ENCODE measurements at places on chromosomes 1 and 21.

GRCh38 chr1:103111926-103112325, 3.6 kb upstream of the COL11A1 start:
- no peak for DNase-seq

GRCh38 chr1:69861641-69862040, 293.9 kb downstream of the LRRC7 start:
- no peak for DNase-seq

GRCh38 chr1:175494011-175494554, 249.3 kb downstream of the TNR start:
- DNase-seq: no peak

DNA sequence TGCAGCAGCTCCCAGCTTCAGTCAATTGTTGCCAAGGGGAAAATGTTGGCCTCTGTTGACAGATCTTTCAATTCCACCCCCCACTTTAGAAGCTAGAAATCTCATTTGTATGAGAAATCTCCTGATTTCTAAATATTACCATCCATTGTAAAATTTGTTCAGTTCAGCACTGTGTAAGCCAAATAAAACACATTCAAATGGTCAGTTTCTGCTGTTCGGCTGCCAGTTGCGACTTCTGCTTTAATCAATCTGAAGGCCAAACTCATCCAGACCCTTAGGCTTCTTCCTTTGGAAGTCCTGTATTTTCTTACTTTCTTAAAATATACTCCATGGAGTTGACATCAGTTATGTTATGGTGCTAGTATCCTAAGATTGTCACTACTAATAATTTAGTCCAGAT, 281.2 kb upstream of the ZRANB2 start:
- no peak for DNase-seq

DNA sequence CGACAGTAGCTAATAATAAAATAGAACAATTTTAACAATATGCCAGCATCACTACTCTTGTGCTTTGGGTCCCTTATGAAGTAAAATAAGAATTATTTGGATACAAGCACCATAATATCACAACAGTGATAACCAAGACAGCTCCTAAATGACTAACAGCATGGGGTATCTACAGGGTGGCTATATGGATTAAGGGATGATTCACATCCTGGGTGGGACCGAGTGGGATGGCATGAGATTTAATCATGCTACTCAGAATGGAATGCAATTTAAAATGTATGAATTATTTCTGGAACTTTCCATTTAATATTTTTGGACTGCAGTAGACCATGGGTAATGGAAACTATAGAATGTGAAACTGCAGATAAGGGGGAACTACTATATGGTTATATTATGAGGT, 28.1 kb upstream of the B3GALNT2 start:
- no peak for DNase-seq

DNA sequence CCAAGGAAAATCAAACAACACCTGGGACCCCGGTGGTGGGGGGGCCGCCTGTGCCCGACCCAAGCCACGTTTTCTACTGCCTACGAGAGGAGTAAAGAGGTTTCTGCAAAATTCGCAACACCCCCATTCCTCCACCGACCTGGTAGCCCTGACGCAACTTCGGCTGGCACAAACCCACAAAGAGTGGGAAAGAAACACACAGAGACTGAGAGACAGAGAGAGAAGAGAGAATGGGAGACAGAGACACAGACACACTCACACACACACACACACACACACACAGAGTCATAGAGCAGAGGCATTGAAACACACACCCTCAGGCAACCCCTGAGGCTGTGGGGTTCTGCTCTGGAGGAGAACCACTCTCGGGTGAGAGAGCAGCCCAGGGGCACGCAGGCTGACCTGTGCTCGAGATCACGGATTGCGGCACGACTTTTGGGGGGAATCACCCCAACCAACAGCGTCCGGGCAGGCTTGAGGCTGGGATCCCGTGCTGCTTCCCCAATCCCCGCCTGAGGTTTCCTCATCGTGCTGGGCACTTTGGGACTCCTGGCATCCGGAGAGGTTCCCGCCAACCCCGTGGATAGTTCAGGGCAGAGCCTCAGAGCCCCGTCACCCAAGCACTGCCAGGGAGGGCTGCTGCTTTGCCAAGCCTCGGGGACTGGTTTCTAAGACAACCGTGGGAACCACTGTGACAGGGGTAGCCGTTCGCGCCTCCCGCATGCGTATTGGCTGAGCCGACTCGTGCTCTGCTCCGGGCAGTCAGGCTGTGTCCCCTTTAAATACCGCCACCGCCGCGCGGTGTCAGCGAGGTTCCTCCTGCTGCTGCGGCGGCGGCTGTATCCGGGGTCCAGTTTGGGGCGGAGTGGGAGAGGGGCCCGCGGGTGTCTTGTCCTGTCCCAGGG, 682.4 kb upstream of the TPTE start:
- no peak for DNase-seq

DNA sequence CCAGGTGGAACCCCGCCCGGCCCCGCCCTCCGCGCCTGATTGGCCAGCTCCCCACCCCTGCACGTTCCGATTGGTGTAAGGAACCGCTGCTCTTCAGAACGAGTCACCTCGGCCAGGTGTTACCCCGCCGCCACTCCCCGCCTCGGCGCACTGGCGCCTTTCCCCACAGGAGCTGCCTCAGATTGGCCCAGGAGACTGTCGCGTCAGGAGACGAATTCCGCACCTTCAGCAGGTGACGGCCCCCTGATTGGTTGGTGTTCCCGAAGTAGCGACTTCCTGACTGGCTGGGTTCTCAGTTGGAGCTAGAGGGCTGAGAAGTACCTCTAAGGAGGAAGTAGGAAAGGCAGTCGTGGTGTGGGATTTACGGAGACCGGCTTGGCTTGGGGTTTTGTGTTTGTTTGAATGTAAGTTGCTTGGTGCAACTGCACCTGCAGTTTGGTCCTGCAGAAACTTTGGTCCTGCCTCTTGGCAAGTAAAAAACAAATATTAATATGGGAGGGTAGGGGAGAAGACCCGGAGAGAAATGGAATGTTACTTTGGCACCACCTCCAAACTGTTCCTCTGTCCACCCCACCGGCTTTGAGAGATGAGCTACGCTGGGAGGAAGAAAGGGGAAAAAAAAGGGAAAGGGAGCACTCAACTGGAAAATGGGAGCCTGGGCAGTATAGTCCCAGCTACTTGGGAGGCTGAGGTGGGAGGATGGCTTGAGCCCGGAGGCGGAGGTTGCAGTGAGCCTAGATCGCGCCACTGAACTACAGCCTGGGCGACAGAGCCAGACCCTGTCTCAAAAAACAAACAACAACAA, 415 bp upstream of the F11R start:
- DNase-seq: peak; percentile 100

- no peak for DNase-seq
Observed at GRCh38 chr1:74790453-74790852, 57.5 kb downstream of the TYW3 start.

DNA sequence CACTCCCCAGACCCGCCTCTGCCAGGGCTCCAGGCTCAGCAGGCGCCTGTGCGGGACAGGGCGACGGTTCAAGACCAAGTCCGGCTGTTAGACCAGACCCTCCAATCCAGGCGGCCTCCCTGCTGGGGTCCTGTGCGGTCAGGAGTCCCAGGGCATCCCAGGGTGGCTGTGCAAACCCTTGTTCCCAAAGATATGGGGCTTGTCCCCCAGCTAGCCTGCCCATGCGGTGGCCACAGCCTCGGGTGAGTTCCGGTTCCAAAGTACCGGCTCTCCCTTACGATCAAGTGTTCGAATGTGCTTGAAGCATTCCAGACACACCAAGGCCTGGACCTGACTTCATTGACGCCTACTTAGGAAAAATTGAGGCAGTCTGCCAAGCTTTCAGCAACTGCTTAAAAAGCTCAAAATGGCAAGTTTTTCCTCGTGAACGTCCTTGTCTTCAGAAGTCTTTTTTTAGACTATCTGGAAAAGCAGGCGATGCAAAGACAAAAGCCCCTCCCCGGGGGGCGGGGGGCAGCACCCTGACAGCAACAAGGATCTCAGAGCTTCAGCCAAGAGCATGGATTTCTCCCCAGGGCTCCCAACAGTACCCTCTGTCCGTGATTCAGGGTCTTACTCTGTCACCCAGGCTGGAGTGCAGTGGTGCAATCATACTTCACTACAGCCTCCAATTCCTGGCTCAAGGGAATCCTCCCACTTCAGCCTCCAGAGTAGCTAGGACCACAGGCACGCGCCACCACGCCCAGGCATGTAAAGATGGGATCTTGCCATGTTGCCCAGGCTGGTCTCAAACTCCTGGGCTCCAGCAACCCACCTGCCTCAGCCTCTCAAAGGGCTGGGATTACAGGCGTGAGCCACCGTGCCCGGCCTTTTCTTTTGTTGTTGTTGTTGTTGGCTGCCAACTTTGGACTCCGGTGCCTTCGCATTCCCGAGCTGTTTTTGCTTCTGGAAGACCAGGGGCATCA, 2.3 kb downstream of the FAAP20 start:
- DNase-seq: no peak

DNA sequence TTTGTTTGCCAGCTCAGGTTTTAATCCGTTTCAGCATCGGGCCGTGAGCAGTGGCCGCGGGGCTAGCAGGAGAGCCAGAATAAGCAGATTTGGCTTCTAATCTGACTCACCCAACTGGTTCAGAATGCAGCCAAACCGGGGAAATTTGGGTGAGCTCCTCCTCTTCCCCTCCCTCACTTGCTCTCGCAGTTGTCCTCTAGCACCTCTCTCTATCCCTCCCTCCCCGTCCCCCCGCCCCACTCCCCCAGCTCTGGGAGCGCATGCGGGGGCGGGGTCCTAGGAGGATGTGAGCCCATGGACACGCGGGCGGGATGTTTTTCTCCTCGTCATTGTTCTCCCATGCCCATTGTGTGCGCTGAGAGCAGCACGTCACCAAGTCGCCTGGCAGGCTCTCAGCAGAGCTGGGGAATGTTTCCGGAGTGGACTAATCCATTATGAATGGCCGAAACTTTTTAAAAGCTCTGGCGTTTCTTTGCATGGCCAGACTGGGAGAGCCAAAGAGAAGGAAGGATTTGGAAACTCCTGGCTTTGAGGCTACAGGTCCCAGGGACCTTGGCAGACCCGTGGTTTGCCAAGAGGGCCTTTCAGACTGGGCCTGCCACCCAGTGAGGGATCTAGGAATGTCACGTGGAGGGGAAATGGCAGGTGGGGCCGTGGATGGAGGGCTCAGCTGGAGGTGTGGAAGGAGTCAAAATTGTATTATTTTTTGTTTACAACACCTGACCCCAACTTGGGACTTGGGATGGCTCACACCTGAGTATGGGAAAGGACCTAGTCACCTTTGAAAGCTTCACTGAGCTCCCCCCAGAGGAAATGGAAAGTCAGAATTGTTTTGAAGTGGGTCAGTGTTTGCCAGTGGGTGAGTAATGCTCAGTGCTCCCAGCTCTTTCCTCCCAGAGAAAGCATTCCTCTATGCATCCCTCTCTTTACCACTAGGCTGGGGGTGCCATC, 39.2 kb downstream of the CDK18 start:
- no peak for DNase-seq

DNA sequence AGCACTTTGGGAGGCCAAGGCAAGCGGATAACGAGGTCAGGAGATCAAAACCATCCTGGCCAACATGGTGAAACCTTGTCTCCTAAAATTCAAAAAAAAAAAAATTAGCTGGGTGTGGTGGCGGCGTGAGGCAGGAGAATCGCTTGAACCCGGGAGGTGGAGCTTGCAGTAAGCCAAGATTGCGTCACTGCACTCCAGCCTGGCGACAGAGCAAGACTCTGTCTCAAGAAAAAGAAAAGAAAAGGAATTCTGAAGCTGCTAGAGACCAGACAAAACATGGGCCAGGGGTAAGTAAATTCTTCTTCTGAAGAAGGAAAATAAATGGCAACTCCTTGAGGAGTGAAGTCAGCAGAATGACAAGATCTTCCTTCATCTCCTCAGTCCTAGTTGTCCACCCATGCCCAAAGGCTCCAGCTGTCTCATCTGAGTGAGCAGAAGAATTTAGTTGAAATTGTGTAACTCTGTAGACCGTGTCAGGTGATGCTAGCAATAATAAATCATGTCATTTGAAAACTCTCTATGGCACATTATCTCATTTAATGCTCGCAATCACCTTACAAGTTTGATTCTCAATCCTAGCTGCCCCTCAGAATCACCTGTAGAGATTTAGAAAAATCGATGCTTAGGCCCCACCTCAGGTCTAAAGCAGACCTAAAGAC, 14.3 kb downstream of the PDZK1 start:
- DNase-seq: no peak

GRCh38 chr1:96649301-96649700, 72.3 kb upstream of the PTBP2 start:
- DNase-seq: no peak

DNA sequence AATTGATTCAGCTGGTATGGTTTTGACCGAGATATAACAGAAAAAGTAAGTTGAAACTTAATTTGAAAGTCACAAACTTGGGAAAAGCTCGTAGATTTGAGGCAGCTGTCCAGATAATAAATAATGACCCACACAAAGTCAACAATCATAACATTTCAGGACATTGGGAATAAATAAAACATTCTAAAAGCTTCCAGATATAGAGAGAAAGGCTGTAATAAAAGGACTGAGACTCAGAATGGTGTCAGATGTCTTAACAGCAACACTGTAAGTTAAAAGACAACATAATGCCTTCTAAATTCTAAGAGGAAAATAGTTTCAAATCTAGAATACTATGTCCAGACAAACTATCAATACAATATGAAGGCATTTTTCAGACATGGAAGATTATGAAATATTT, 163.3 kb downstream of the CDC42BPA start:
- DNase-seq: no peak

DNA sequence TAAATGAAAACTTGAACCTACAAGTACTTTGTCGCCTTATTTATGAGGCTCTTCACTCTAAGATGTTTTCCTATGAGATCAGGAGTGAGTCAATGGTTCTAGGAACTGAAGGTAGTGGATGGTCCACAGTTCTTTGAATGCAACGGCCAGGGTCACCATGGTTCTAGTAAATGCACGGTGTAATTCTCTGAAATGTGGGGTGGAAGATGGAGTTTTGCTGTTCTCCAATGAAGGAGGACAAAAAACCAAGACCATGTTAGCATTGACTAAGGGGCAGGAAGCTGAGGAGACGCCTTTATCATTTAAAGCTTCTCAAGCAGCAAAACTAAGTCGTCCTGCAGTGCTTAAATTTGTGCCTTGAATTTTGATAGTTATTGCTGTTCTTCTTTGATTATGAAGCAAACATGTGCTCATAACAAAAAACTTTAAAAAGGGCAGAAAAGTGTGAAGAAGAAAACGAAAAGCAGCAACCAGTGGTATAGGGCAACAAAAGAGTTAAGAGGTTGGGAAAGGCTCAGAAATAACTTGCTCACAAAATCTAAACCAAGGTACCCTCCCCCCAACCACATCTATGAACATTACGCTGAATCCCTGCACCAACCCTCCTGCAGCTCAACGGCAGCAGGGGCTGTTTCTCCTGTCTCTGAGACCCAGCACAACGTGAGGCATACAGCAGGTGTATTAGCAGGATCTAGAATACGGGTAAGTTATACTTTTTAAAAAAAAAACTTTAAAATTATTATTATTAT, 85.0 kb downstream of the MRPL37 start:
- no peak for DNase-seq

GRCh38 chr1:54795356-54795665, 5.8 kb downstream of the TTC22 start:
- DNase-seq: no peak

DNA sequence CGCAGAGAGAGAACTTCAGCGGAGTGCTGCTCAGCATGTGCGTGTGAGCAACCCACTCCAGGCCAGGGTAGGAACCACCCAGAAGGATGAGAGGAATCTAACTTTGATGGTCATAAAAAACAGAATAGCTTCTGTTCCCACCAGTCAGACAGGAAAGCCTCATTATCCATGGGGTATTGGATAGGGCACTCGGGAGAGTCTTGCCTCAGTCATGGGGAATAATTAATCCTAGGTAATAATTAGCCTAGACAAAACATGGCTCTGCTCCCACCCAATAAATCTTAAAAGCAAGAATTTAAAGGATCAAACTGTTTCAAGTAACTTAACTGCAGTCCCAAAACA, 35.3 kb downstream of the LDLRAD1 start:
- no peak for DNase-seq

GRCh38 chr1:59079434-59080140, 217.3 kb upstream of the FGGY start:
- no peak for DNase-seq
